ENCODE measurements at places on chromosomes 2 and 18. TPM values are rescaled to one million over a fixed set of nuclear protein-coding genes. Genes with fewer than 3 reads are reported as not detected.

UGT1A5 gene
- total RNA-seq: 1.2 TPM

LYG2 gene
- total RNA-seq: not detected

MAPK4 gene
- 0.88 TPM for total RNA-seq

CGREF1 gene
- total RNA-seq: 4.4 TPM

HOXD3 gene
- 1.5 TPM for total RNA-seq

ARHGAP15 gene
- total RNA-seq: not detected

ANO7 gene
- total RNA-seq: 4.1 TPM

NEU4 gene
- 1.5 TPM for total RNA-seq

NOSTRIN gene
- 9.6 TPM for total RNA-seq

ACVR1C gene
- 2.1 TPM for total RNA-seq

POTEI gene
- 7.0 TPM for total RNA-seq

FEV gene
- not detected for total RNA-seq

TMEM169 gene
- 1.1 TPM for total RNA-seq

TSPYL6 gene
- not detected for total RNA-seq

DNAJC5G gene
- 0.25 TPM for total RNA-seq

GPR45 gene
- total RNA-seq: not detected

LYPD6 gene
- total RNA-seq: 9.0 TPM

IGFBP5 gene
- total RNA-seq: 0.20 TPM

GAL3ST2 gene
- total RNA-seq: 6.8 TPM

CHRNG gene
- not detected for total RNA-seq

RTKN gene
- total RNA-seq: 123 TPM
